Activated T-helper 1 cell treated with anti-CD3 and anti-CD28 coated beads, Interleukin-2, amount 50 U/mL, for 16 hours (primary cell): ENCODE measurements at places on chromosomes 2 and 18.

DNA sequence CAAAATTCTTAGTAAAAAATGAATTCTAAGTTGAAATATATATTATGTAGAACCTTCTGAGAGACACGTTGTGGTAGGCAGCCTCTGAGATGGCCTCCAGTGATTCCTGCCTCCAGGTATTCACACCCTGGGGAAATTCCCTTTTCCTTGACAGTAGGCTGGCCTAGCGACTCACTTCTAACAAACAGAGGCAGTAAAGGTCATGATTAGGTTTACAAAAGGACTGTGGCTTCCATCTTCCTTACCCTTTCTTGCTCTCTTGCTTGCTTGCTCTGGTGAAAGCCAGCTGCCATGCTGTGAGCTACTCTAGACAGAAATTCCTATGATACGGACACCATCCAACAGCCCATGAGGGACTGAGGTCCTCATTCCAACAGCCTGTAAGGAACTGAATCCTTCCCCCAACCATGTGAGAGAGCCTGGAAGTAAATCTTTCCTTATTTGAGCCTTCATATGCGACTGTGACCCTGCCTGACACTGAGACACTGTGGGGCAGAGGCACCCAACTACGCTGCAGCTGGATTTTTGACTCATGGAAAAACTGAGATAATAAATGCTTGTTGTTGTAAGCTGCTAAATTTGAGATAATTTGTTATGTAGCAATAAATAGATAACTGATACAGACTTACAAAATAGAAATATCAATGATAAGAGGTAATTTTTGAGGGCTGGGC is 32.7 kb upstream of the SERTAD2 start:
- DNase-seq = no peak

GRCh38 chr18:48133671-48134251 is 203.3 kb upstream of the SMAD2 start:
- no peak for DNase-seq

DNA sequence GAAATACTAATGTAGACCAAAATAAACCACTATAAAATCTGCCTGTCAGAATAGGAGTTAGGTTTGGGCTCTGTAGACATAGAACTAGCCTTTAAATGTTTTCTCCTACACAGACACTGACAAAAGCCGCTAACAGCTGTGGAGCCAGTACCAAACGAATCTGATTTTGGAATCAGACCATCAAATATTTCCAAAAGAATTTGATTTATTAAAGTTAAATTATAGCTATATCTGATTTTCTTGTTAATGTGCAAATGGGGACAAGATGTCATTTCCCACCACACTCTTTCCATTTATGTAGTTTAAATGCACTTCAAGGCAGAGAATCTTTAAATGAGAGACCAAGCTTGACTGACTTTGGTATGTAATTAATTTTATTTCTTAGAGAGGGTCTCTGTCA is 343.4 kb upstream of the FIGN start:
- no peak for DNase-seq

GRCh38 chr2:69741229-69741574 is 732 bp upstream of the ANXA4 start:
- no peak for DNase-seq

DNA sequence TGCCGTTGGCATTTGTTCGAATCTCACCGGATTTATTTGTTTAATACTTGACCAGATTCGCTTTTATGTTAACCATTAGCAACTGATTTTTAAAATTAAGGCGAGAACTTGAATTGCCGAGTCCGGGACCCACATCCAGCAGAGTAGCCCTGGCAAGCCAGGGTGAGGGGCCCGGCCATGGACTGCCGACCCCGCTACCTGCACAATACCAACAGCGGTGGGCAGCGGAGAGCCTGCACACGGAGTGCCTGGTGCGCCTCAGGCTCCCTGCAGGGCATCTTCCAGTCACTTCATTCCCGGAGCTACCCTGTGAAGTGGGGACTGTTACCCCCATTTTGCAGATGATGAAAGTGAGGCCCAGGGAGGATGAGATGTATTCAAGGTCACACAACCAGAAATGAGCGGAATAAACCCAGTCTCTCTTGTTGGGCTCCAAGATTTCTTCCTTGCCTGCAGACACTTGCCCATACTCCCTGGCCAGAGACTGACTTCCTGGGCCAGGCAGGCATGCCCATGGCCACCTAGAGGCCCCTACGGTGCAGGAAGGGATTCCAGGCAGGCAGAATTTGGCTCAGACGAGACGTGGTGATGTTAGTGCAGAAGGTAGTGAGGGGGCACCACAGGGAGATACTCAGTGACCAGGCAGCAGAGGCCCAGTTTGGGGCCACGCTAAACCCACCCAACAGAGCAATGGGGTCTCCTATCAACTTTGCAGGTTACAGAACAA is 2.9 kb downstream of the FBLN7 start:
- DNase-seq = no peak

GRCh38 chr2:126970583-126970982 is 71.9 kb downstream of the TEX51 start:
- DNase-seq = no peak

DNA sequence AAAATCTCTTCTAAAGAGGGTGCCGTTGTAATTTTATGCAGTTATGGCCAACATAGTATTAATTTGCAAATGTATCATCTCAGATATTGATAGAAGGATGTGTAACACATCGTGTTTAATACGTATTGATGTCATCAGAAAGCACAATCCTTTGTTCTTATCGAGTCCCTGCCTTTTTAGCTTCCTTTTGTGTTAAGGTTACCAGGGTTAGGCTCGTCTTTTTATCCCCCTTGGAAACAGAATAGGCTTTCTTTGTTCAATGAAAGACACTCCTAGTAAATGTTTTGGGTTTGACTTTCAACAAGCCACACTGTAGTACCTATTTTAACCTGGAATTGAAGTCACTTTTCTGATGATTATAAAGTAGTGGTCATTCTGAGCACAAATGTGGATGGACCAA is 136.2 kb downstream of the WDR7 start:
- DNase-seq = no peak

DNA sequence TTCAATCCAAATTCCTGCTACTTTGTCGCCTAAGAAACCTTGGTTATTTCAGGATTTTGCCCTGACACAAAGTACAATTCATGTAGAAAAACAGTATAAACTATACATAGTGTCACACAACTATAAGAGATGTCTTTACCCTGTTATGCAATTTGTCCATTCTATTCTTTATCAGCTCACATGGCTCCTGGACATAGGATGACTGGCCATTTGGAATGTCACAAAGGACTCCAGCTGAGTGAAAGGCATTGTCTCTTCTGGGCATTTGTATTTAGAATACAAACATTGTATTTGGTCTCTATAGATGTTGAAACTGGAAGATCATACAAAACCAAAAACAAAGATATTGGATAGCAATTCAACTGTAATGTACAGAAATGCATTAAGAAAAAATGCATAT is 944.6 kb upstream of the LRRTM1 start:
- no peak for DNase-seq

DNA sequence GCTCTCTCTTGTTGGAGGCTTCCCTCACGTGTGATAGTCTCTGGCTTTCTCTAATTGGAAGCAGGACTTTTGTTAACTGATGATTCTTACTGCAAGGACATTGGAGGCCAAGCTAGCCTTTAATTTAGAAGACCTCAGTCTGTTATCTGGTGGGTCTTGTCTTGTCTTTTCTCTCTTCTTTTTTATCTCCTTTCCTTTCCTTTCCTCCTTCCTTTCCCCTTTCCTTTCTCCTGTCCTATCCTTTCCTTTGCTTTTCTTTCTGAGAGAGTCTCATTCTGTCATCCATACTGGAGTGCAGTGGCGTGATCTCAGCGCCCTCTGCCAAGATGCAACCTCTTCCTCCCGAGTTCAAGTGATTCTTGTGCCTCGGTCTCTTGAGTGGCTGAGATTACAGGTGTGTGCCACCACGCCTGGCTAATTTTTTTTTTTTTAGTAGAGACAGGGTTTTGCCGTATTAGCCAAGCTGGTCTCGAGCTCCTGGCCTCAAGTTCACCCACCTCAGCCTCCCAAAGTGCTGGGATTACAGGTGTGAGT is 18.1 kb downstream of the CCNYL1 start:
- DNase-seq = no peak

DNA sequence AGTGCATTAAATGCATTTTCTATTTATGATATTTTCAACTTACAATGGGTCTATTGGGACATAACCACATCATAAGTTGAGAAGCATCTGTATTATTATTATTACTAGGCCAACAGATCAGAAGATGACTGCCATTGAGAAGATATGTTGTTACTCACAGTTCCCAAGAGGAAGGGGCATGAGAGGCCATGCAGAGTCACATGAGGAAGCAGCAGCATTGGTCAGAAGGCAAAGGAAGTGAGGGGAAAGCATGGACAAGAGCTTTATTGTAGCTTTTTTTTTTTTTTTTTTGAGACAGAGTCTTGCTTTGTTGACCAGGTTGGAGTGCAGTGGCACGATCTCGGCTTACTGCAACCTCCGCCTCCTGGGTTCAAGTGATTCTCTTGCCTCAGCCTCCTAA is 66.2 kb upstream of the LCLAT1 start:
- DNase-seq = no peak

DNA sequence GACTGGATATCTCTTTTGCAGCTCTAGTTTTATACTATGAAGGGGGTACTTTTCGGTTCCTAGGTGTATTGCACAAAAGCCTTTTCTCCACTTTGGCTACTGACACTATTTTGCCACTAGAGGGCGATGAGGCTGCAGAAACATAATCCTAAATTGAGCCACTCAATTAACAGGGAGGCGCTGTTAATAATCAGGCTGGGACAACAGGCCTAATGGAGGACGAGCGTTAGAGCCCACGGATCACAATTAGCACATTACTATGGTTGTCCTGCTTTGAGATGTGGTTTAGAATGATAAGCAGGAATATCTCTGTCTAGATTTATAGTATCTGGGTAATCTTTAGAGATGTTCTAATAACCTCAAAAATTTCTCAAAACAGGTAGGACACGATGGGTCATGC is 62.2 kb upstream of the PMAIP1 start:
- peak; percentile 13 for DNase-seq

DNA sequence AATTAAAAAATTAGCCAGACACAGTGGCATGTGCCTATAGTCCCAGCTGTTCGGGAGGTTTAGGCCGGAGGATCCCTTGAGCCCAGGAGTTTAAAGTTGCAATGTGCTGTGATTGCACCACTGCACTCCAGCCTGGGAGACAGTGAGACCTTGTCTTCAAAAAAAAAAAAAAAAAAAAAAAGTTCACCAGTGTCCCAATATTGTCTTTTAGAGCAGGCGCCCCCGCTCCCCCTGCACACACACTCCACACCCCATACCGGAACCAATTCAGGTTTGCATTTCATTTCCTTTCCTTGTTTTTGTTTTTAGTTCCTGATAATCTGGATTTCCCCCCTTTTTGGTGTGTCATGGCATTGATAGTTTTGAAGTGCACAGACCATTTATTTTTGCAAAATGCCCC is 10.4 kb downstream of the TMEM87B start:
- no peak for DNase-seq

GRCh38 chr18:59539108-59539507 is 158.1 kb downstream of the CCBE1 start:
- DNase-seq = no peak

GRCh38 chr2:42086500-42086953 is 38.7 kb downstream of the PKDCC start:
- DNase-seq = no peak

GRCh38 chr2:97994476-97994875 is 1.3 kb downstream of the TMEM131 start:
- no peak for DNase-seq

- no peak for DNase-seq
Observed at GRCh38 chr18:61531182-61531581, 198.0 kb downstream of the CDH20 start.

DNA sequence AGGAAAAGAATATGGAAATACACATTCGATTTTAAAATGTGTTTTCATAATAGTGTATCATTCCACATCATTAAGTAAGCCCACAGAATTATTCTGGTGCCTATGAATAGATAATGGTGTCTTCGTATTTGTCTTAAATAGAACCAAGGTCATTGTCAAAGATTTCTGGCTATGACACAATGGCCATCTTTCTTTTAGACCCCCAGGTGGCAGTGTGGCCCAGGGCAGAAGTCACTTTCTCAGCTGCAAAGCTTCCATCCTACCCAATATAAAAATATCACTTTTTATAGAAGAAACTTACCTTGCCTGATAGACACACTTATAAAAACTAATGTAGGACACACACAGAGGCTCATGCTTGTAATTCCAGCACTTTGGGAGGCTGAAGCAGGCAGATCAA is 57.5 kb downstream of the ZRANB3 start:
- DNase-seq = no peak

DNA sequence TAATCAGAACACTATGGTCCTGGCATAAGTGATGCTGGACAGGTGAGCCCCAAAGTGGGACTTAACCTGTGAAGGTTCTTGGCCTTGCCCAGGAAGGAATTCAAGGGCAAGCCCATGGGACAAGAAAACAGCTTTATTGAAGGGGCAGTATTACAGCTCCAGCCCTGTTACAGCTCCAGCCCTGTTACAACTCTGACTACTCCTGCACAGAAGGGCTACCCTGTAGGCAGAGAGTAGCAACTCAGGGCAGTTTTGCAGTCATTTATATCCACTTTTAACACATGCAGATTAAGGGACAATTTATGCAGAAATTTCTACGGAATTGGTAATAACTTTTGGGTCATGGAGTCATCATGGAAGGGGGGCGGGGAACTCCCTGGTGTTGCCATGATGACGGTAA is 15.7 kb downstream of the IL37 start:
- no peak for DNase-seq

- no peak for DNase-seq
Observed at GRCh38 chr2:165239856-165240515, 772 bp downstream of the SCN2A start.

DNA sequence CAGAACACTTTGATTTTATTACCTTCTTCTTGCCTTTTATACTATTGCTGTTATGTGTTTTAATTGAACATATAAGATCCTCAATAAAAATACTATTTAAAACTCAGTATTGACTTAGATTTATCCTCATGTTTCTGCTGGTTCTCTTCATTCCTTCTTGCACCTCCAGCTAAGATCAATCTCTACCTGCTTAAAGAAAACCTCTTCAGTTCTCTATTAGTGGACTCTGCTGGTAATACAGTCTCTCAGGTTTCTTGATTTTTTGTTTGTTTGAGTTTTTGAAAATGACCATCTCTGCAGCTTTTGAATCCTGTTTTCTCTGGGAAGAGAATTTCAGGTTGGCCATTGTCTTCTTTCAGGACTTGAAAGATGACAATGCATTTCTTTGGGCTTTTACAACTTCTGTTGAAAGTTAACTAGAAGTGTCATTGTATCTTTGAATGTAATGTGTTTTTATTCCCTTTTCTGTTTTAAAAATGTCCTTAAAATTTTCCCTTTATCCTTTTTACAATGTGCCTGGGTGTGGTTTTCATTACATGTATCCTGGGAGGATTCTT is 29.8 kb upstream of the TMEM131 start:
- no peak for DNase-seq

GRCh38 chr18:40341701-40342100 is 1613.3 kb upstream of the PIK3C3 start:
- DNase-seq = no peak

DNA sequence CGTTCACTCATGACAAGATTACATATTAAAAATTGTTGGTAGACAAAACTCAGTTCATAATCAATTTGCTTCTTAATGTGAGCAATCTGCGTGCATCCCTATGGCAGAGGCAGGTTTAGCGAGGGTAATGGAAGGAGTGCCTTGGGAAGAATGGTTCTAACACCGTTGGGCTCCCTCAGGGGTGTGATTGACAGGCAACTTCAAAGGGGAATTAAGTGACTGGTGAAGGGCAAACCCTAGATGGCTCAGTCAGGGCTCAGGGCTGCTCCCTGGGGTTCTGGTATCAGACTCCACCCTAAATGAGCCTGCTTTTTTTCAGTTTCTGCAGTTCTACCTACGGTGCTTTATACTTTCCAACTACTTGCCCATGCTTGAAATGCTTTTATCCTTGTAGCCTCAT is 419.5 kb upstream of the CELF4 start:
- DNase-seq = no peak

GRCh38 chr18:48217258-48218250 is 191.6 kb downstream of the ZBTB7C start:
- no peak for DNase-seq
